ENCODE measurements at places on chromosomes 2 and 18.

- DNase-seq = peak; percentile 47
Measured at GRCh38 chr2:166784296-166784946, 103.9 kb upstream of the XIRP2 start.

DNA sequence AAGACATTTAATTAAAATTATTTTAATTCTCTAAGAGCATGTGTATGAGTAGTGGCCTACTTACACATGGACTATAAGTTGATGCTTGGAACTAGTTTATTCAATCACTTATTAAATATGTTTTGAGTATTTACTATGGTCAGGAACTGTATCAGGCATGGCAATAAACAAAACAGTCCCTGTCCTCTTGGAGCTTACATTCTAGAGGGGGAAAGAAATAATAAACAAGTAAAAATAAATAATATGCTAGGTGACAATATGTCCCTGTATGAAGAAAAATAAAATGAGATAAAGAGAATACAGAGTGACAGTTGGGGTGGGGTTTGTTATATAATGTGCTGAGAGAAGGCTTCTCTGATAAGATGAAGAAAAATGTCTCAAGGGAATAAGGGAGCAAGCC lies 74.5 kb downstream of the MYO3B start:
- no peak for DNase-seq

GRCh38 chr18:28284132-28284531 lies 107.2 kb upstream of the CDH2 start:
- DNase-seq = no peak

- DNase-seq = no peak
Measured at GRCh38 chr2:52017646-52018235, 985.8 kb upstream of the NRXN1 start.

DNA sequence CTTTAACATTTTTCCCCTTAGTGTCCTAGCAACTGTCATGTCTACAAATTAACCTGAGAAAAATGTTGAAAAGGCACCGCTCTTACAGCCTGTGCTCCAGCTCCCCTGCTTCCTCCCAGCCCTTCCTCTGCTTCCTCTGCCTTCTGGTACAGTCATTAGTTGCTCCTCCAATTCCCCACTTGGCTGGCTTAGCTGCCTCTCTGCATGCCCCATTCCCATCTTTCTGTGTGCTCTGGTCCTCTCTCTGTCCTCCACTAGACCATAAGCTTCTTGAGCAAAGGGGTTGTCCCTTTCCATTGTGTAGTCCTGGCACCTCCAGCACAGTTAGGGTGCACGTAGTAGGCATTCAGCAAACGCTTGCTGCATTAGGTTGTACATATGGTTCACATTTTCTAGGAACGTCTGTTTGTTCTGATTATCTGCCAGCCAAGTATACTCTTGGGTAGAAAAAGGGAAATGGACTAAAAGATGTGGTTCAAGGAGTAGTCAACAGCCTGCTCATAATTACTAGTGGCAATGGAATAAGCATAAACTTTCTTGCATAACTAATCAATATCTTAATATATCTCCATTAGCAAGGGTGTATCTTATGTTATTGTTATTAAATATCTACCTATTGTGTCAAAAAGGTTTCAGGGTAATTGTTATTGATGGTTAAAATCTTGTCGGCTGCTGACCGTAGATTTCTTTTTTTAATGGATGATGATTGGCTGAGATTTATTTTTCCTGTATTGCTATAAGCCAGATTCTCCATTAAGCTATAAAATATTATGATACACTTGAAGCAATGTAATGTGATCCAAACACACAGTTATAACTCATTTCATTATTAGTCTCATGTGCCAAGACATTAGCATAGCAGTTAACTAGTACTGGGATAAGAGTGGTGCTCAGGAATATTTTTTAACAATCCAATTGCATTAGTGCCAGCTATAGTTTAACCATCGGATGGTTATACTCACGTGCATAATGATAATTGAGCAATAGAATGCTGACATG lies 340.1 kb downstream of the SLC4A3 start:
- no peak for DNase-seq

GRCh38 chr2:154455166-154455565 lies 243.3 kb upstream of the KCNJ3 start:
- DNase-seq = no peak

DNA sequence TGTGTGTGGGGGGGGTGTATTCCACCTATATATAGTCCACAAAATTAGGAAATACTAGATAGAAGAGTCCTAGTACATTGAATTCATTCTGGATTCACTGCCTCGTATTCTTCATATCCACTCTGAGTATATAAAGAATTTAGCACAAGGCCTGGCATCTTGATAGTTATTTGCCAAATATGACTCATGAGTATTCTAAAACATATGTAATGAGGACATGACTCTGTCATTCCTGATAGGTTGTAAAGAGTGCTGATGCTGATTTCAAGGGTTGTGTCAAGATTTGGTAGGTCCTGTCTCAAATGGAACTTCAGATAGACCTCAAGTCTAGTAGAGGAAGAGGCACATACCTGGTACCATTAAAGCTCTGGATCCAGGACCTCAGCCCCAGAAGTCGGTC lies 173.4 kb upstream of the BOD1L2 start:
- no peak for DNase-seq

DNA sequence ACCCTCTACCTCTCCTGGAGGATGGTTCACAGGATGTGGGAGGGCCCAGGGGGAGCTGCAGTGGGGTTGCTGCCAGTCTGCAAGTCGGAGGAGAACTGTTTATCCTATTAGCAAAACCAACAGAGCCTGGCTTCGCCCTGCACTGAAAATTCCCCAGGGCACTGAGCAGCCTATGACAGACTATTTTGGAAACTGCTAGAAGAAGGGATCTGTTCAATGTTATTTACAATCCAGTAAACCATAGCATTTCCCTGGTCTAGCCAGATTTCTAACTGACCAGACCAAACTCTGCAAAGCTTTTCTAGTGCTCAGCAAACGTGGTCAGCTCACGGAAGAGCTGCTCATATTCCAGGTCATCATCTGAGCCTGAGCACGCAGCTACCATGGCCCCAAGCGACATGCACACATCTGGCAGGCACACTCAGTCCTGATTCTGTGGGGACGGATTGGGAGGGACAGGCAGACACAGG lies 64.8 kb upstream of the PID1 start:
- DNase-seq = no peak

DNA sequence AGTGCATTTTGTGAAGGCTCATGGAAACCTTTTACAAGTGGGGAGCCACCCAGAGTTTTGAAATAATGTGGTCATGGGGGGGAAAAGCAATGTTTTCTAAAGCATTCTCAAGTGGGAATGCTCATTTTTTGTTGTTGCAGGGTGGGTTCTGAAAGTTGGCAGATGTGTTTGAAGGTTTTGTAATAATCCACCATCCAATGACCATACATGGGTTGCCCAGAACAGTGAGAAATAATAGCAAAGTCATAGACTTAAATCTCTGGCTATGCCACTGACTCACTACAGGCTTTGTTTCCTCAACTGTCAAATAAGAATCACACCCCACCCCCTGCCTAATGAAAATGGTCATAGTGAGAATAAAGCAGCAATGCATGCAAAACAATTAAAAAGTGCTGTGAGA lies 2.9 kb downstream of the DSG3 start:
- peak; percentile 47 for DNase-seq

- DNase-seq = peak; percentile 16
Measured at GRCh38 chr18:51278045-51278649, 80.7 kb upstream of the MEX3C start.

GRCh38 chr2:143254110-143254509 lies 124.9 kb downstream of the ARHGAP15 start:
- DNase-seq = no peak

GRCh38 chr2:205352593-205352992 lies 329.7 kb upstream of the NRP2 start:
- no peak for DNase-seq

- DNase-seq = no peak
Measured at GRCh38 chr18:48138660-48139430, 208.4 kb upstream of the SMAD2 start.

- no peak for DNase-seq
Measured at GRCh38 chr2:234286118-234286598, 210.7 kb downstream of the ARL4C start.

- DNase-seq = no peak
Measured at GRCh38 chr2:99436874-99437273, 52.9 kb downstream of the REV1 start.

GRCh38 chr2:28101123-28101522 lies 210.6 kb downstream of the BABAM2 start:
- no peak for DNase-seq

- DNase-seq = no peak
Measured at GRCh38 chr2:234074751-234075517, 24.4 kb downstream of the SPP2 start.

DNA sequence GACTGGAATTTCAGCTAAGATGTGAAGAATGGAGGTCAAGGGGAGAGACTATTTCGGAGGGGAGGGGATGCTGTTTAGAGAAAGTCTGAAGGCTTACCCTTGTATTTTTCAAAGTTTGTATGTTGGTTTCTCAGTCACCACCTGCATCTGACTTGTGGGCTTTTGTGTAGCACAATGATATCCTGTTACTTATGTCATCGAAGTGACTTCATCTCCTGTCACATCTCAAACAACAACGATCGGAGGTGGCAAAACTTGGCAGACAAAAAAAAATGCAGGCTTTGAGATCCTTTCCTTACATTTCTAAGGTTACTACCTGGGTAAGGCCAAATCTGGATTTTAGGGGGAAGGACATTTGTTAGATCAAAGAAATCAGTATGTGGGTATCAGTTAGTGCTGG lies 11.7 kb upstream of the CXCR4 start:
- no peak for DNase-seq

GRCh38 chr18:37532917-37533316 lies 32.7 kb downstream of the CELF4 start:
- DNase-seq = no peak

DNA sequence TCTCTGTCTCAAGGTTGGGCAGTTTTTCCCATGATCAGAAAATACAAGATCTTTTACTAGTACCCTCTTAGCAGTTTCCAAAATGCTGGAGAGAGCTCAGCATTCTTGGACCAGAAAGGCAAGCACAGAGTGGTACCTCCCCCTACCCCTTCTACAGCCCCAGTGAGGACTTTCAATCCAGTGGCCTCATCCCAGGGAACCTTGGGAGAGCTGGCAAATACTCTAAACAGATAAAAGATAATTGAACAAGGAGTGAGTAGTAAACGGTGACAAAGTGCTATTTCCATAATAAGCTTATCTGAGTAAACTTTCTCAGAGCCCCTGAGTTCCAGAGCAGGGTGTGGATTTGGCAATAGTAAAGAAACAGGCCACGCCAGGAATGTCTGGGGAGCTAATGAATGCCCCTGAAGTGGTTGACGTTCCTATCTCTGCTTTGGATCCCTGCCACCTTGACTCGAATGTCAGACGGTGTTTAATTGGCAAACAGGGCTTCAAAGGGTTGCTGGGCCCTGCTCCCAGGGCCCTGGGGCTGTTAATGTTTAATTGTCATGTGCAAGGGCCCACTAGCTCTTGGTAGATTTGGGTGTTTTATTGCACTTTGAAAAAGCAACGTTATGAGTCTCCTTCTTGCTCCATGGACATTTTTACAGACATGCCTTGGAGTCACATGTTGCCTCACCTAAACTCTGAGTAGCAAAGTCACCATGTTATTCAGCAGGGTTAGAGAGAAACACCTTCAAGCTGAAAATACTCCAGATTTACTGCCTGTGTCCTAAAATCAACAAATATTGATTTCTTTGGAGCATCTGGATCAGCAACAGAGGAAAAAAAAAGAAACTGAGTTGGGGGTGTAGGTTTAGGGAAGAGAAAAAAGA lies 239.9 kb downstream of the CYRIA start:
- peak; percentile 42 for DNase-seq

DNA sequence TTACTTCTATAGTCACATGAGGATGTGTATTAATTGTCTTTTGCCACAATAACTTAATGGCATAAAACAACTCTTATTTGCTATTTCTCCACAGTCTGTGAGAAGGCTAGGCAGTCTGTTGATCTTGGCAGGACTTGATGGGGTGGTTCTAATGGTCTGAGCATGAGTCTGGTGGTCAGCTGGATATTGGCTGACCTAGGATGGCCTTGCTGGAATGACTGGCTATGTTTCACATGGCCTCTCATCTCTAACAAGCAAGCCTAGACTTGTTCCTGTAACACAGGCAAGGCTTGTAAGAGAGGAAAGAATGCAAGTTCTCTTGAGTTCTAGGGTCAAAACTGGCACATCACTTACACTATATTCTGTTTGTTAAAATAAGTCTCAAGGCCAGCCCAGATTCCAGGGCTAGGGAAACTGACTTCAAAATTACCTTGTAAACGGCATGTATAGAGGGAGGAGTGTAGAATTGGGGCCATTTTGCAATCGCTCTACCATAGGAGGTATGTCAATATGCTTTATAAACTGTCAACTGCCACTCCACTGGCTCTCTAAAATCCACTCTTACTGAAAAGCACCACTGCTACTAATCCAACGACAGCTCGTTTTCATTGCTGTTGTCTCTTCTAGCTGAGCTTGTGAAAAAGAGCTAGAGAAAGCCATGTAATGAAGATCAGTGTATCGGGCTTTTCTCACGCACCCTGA lies 325.0 kb upstream of the PKDCC start:
- DNase-seq = peak; percentile 92

DNA sequence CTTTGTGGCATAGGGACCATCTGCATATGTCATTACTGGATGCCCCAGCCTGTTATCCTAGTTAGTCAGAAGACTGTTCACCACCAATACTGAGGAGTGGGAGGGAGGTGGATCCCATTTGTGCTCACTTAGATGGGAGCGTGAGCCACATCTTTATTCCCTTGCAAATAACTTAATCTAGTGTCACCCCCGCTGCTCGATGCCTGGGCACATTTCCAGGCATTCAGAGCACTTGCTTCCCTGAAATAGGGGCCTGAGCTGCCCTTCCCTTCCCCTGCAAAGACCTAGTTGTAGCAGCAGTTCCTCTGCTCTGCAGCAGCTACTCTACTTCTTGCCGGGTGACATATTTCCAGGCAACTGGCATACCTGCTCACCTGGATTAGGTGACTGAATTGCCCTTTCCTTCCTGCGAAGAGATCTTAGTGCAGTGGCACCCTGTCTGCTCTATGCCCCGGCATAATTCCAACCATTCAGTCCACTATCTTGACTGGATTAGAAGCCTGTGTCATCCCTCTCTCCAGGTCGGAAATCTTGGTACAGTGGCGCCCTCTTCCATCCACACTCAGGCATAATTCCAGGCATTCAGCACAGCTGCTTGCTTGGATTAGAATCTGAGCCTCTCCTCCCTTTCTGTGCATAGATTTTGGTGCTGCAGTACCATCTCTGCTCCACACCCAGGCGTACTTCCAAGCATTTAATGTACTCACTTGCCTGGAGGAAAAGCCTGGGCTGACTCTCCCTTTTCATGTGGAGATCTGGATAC lies 1389.1 kb upstream of the TMEFF2 start:
- peak; percentile 31 for DNase-seq

GRCh38 chr2:211401328-211401727 lies 844.9 kb downstream of the CPS1 start:
- no peak for DNase-seq

DNA sequence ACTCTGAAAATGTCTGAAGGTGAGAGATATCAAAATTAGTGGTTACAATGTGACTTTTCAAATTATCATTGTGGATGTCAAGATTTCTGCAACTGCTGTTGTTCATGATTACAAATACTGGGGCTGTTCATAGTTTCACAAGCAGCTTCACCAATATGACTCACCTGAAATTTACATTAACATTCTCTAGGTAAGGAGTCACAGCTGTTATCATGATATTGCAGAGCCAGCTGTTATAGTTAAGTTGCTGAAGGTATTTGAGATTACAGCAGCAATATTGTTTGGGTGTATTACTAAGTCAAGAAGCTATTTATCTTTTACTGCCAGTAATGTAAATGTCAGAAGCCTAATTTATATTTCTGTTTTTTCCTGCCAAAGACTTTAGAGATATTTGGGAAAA lies 140.0 kb downstream of the MC4R start:
- peak; percentile 88 for DNase-seq

GRCh38 chr2:212227755-212228154 lies 310.8 kb downstream of the ERBB4 start:
- DNase-seq = peak; percentile 87

Data from renal cortical epithelial cell (primary cell).